CD4-positive, alpha-beta memory T cell (primary cell): ENCODE measurements at places on chromosomes 6 and 20.

- DNase-seq = no peak
Measured at GRCh38 chr6:72703093-72703492, 81.2 kb downstream of the KCNQ5 start.

DNA sequence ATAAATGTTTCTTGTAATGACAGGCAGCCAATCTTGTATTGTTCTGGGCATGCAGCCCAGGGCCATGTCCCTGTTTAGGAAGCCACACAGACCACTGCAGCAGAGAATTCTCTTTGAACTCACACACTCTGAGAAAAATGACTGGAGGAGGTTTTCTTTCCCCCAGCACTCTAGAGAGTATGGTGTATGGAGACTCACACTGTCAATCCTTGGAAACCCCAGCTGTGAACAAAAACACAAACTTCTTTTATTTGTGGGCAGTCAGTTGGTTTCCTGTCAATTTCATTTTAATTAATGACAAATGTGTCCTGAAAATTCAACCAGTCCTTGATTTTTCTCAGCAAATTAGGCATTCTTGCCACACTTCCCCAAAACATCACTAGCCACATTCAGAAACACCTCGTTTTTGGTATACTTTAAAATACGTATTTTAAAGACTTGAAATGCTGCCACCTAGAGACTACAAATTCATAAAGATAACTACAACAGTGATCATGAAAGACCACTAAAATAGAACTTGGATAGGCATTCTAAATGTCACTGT, 52.9 kb upstream of the UFL1 start:
- no peak for DNase-seq

- no peak for DNase-seq
Measured at GRCh38 chr6:46606338-46606737, 46.3 kb downstream of the CYP39A1 start.

GRCh38 chr6:91141346-91141745, 554.5 kb upstream of the MAP3K7 start:
- DNase-seq = no peak

DNA sequence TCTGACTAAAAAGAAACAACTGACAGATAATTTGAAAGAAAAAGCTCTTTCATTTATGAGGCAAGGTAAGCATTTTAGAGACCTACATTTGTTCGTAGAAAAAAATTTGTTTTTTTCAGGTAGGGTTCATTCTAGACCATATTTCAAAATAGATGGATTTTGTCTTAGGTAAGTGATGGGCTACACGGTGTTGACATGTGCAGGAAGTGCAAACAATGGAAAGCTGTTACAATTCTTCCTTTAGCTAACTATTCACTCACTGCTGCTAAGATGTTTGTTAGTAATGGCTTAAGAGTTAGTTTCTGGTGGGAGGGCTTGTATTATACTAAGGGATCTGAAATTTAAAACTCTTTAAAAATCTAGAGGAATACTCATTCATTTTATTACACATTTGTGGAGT, 96.7 kb downstream of the CD109 start:
- DNase-seq = no peak

DNA sequence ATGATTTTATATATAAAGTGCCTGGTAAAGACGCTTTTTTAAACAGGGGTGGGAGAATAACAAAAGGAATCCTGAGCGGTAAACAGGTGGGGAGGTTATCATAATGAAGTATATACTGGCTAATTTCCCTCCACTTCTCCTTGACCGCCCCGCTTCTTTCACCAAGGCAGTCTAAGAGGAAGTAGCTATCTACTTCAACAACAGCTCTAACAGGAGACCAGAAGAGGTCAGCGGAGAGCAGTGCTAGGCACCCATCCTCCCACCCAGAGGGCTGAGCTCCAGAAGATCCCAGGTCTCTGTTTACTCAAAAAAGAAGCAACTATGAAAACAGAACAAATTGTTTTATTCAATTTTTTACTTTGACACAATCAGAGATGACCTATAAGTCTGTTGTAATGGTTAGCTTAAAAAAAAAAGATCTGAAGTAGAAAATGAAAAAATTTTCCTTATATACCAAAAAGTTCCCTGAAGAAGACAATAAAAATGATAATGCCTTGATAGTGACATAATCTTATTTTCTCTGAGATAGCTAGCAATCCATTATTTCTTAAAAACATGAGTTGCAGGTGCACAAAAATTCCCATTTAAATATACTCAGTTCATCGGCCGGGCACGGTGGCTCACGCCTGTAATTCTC, 141.1 kb downstream of the PDSS2 start:
- no peak for DNase-seq

GRCh38 chr20:44247131-44247571, at the start of gene GDAP1L1:
TSS of gene GDAP1L1 (plus strand) at chr20:44247308. CDS start at chr20:44247335, 27 bp downstream.
- no peak for DNase-seq

DNA sequence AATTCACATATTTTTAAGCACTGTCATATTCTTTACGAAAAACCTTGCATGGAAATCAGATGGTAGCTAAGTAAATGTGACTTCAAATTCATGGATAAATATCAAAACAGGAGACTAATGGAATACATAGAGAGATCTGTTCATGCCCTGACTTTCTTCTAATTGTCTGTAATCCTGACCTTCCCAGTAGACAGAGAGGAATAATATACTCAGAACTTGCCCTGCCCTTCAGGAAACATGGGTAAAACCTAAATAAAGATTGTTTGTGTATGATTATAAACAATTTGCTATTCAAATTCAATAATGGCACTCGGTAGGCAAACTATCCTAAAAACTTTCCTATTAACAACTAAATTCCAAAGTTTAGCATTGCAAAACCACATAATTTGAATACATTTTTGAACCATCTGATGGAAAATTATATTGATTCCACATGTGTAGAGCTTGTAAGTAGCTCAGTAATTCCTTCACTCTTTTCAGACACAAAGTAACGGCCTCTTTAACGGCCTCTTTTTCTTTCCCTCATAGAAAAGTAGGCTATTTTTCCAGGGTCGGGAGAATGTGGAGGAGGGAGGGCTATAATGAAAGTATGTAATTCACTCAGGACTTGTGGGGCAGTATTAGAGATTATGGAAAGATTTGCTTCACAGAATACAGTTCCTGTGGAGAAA, 227.6 kb downstream of the ALDH8A1 start:
- DNase-seq = no peak

- no peak for DNase-seq
Measured at GRCh38 chr6:105209950-105210706, 30.3 kb upstream of the POPDC3 start.

- no peak for DNase-seq
Measured at GRCh38 chr6:43963203-43963602, 164.0 kb downstream of the MRPL14 start.

- no peak for DNase-seq
Measured at GRCh38 chr6:33718713-33719112, 7.2 kb upstream of the UQCC2 start.

DNA sequence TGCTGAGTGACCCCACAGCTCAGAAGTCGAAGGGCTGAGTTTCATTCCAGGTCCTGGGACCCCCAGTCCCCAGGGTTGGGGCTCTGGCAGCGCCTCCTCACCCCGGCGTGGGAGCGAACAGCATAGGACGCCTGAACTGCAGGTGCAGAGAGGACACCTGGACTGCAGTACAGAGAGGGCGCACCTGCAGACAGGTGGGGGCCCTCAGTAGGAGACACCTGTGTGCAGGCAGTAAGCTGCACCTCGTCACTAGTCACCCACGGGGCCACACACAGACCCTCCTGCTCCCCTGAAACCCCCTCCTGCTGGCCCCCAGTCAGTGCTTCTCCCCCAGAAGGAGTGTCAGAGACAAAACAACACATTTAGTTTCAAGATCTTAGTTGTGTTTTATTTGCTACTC, 8.6 kb upstream of the NKAIN4 start:
- no peak for DNase-seq

DNA sequence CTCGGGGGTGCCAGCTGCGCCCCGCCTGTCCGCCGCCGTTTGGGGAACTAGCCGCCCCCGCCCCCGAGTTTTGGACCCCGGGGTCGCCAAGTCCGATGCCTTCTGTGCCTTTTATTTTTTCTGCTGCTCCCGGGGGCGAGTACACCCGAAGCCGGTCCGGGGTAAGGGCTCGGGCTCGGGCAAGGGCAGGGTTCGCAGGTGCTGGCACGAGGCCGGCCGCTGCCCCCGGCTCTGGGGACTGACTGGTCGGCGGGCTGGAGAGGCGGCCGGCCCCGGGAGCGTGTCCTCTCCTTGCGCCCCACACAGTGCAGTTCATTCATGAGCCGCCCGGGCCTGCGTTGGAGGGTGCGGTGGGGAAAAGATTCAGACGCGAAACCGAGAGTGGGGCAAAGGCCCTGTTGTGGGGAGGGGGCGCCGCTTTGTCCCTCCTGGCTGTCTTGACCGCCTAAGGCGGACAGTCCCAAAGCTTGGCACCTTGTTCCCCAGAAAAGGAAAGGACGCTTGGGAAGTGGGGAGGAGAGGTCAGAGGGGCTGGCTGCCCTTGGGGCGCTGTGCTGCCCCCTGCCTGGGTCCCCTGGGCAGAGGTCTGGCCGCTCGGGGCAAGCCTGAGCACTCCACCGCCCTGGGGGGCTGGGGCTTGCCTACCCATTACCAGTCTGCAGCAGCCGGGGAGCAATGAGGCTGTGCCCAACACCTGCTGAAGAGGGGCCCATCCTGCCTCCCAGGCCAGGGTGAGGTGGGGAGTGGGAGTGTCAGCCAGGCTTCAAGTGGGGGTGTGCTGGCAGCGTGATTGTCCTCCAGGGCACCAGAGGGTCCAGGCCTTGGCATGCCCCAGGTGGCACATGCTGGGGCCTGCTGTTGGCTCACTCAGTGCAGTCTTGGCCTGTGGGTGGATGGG, 915 bp downstream of the TMEM63B start:
- peak; percentile 21 for DNase-seq

- no peak for DNase-seq
Measured at GRCh38 chr6:3752531-3753227, 1.2 kb upstream of the PXDC1 start.

- DNase-seq = no peak
Measured at GRCh38 chr20:61768571-61769285, 297.0 kb downstream of the TAF4 start.

GRCh38 chr6:125746019-125746414, 3.4 kb upstream of the HEY2 start:
- no peak for DNase-seq

- no peak for DNase-seq
Measured at GRCh38 chr6:159178847-159179246, 9.6 kb downstream of the FNDC1 start.

GRCh38 chr6:13012977-13013680, 296.6 kb downstream of the PHACTR1 start:
- no peak for DNase-seq

GRCh38 chr6:169981969-169982368, 230.5 kb downstream of the ERMARD start:
- DNase-seq = no peak

GRCh38 chr6:102679865-102680264, 1286.4 kb downstream of the GRIK2 start:
- no peak for DNase-seq

GRCh38 chr20:2596673-2597279, 55.7 kb upstream of the NOP56 start:
- DNase-seq = no peak

DNA sequence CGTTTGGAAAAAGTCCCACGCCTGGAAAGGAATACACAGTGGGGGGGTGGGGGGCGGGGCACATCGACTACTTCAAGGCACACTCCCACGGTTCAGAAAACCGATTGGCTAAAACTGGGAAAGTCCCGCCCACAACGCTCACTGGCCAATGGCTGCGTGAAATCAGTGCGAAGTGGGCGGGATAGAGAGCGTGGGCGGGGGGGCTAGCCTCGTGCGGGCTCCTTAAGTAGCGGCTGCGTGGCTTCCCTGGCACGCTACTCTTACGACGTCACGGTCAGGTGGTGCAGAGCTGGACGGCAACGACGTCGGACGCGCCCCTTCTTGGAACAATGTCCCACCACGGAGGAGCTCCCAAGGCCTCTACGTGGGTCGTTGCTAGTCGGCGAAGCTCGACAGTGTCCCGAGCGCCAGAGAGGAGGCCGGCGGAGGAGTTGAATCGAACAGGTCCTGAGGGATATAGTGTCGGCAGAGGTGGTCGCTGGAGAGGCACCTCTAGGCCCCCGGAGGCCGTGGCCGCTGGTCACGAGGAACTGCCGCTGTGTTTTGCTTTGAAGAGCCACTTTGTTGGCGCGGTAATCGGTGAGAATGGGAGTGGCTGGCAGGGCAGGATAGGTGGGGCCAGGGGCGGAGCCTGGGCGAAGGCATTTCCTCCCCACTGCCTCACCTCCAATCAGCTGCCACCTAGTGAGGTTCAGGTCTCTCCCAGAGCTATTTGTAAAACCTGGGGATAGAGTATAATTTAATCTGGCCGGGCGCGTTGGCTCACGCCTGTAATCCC, at the start of gene DDX43:
Gene DDX43, plus strand, starts transcription at position 252 of the 778 bp plus-strand sequence. Its CDS starts 78 bp downstream, at position 330.
- DNase-seq = peak; percentile 39

DNA sequence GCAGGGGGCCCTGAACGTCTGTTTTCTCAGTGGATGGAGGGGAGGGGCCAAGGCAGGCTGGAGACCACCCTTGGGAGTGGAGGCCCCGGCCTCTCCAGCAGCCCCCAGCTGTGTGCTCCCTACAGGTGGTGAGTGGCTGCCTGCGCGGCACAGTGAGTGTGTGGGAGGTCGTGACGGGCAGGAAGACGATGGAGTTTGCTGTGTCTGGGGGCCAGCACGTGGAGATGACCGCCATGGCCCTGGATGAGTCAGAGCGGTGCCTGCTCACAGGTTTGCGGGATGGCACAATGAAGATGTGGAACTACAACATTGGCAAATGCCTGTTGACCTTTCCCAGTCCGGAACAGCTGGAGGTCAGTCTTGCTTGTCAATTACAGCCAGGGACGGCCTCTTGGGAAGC, 52.6 kb downstream of the EFCAB8 start:
- no peak for DNase-seq

- DNase-seq = no peak
Measured at GRCh38 chr6:108134213-108134970, 31.4 kb upstream of the NR2E1 start.

- DNase-seq = no peak
Measured at GRCh38 chr6:108676555-108676954, 115.8 kb downstream of the FOXO3 start.

- no peak for DNase-seq
Measured at GRCh38 chr6:30043744-30044143, 17.3 kb upstream of the POLR1H start.
